ENCODE measurements at places on chromosomes 6 and 20. TPM values are rescaled to one million over a fixed set of nuclear protein-coding genes. Genes with fewer than 3 reads are reported as not detected.

- no peak overlapping the region for H3K4me3 ChIP-seq
- no peaks in the 10 kb centered on the region for H3K27me3 ChIP-seq
- no peak overlapping the region for H3K27ac ChIP-seq
- H3K4me1 ChIP-seq, result no peaks in the 10 kb centered on the region
These were observed 124.4 kb upstream of the KCNK16 start for GRCh38 chr6:39446909-39447308.

The ARHGAP40 gene
- 0.86 TPM for total RNA-seq

DNA sequence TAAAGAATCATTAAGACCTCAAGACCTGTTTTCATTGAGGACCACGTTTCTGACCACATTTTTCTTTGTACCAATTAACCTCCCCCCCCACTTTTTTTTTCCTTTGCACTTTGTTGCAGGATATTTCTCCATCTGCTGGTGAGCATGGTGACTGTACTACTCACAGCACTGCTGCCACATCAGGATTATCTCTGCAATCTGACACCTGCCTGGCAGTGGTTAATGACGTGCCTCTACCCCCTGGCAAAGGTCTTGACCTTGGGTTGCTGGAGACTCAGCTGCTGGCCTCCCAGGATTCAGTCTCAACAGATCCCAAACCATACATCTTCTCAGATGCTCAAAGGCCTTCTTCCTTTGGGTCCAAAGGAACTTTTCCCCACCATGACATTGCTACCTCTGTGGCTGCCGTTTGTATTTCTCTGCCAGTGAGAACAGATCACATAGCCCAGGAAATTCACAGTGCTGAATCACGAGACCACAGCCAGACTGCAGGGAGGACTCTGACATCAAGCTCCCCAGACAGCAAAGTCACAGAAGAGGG is 46.6 kb upstream of the EDN3 start:
- H3K4me1 ChIP-seq, result no peaks in the 10 kb centered on the region
- H3K27ac ChIP-seq, result no peak overlapping the region
- H3K36me3 ChIP-seq, result no peaks in the 10 kb centered on the region
- no peaks in the 10 kb centered on the region for H3K27me3 ChIP-seq
- no peak overlapping the region for H3K4me3 ChIP-seq

GRCh38 chr20:36093025-36093803 is 61.3 kb upstream of the EPB41L1 start:
- H3K27ac ChIP-seq, result no peak overlapping the region
- H3K27me3 ChIP-seq, result peaks cover 57% of the 10 kb centered on the region
- DNase-seq, result no peak
- peaks cover 3% of the 10 kb centered on the region for H3K36me3 ChIP-seq
- H3K4me3 ChIP-seq, result peak overlapping the region; percentile 38

DNA sequence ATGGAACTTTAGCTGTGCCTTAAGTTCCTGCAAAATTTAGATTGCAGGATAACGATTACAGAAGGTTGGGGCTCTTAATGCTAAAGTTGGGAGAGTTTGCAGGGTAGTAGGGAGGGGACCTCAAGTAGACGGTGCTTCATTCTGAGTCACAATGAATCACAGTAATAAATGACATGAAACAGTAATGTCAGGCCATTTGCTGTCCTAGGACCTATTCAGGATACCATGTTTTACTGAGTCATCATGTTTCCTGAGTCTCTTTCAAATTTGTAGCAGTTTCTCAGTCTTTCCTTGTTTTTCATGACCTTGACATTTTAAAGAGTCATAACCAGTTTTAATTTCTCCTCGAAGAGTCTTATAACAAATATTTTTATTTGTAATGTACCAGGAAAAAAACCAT is 406.9 kb upstream of the MAP3K7 start:
- H3K27me3 ChIP-seq, result no peaks in the 10 kb centered on the region
- DNase-seq, result no peak
- H3K27ac ChIP-seq, result no peak overlapping the region
- no peaks in the 10 kb centered on the region for H3K36me3 ChIP-seq
- no peaks in the 10 kb centered on the region for H3K4me1 ChIP-seq

The ADAT2 gene
- total RNA-seq, result 11.3 TPM

DNA sequence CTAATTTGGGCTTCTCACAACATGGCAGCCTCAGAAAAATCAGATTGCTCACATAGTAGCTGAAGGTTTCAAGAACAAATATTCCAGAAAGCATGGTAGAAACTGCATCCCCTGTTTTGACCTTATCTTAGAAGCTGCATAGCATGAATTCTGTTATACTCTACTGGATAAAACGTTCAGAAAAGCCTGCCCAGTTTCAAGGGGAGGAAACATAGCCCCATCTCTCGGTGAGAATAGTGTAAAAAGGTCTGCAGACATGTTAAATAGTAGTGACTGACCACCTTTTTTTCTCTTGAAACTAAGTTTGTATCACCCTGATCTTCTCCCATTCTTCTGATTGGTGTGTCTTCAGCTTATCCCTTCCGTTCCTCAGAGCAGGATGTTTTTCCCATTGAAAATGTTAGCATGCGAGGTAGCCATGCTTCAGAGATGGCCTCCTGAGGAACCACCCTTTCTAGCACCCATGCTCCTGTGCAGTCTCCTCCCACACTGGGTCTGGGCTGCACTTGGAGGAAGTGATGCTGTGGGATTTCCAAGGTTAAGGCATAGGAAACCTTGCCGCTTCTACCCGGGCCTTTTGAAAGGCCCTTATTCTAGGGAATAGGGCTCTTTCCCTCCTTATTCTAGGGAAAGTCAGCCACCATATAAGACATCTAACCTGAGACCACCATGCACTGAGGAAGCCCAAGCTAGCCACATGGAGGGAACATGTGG is 50.1 kb downstream of the MARCKS start:
- H3K4me1 ChIP-seq, result no peaks in the 10 kb centered on the region
- H3K36me3 ChIP-seq, result no peaks in the 10 kb centered on the region
- no peak for DNase-seq
- no peak overlapping the region for H3K4me3 ChIP-seq
- H3K27me3 ChIP-seq, result no peaks in the 10 kb centered on the region
- H3K27ac ChIP-seq, result no peak overlapping the region

DNA sequence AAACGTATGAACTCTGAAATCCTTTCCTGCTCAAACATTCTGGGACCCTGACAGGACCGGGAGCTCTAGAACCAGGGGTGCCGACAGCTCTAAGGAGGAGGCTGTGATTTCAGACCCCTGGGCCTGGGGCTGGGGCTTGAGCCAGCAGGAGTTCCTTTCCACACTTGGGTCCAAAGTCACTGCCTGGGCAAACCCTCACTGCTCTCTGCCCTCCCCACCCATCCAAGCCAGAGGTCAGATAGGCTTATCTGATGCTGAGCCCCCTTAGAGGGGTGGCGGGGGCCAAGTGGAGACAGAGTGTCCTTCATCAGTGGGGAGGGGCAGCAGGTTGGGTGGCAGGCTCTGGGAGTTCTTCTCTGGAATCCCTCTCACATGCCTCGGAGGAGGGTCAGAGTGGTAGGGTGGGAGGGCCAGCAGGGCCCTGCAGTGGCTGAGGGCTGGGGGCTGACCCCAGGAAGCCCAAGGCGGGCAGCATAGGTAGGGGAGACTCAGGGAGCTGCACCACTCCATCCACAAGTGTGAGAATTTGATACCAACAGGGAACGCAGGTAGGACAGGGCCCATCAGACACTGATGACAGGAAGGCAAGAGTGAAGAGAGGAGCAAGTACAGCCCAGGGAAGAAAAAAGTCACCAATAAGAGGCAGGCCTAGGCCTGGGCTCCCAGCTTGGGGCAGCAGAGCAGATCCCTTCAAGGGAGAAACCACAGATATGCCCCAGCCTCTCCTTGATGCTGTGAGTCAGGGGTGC is 121.0 kb downstream of the MRPL14 start:
- peaks cover 4% of the 10 kb centered on the region for H3K4me1 ChIP-seq
- no peak overlapping the region for H3K4me3 ChIP-seq
- H3K27me3 ChIP-seq, result no peaks in the 10 kb centered on the region
- DNase-seq, result no peak

The FBXO9 gene
- 58.8 TPM for total RNA-seq

The HTR1B gene
- 1.6 TPM for total RNA-seq

GRCh38 chr6:107284805-107285204 is 169.5 kb upstream of the BEND3 start:
- DNase-seq, result no peak
- H3K27me3 ChIP-seq, result no peaks in the 10 kb centered on the region
- no peak overlapping the region for H3K27ac ChIP-seq
- H3K4me3 ChIP-seq, result no peak overlapping the region
- H3K36me3 ChIP-seq, result no peaks in the 10 kb centered on the region

GRCh38 chr6:470051-470900 is 78.7 kb downstream of the IRF4 start:
- no peaks in the 10 kb centered on the region for H3K27me3 ChIP-seq
- H3K27ac ChIP-seq, result no peak overlapping the region
- H3K4me1 ChIP-seq, result no peaks in the 10 kb centered on the region
- H3K4me3 ChIP-seq, result no peak overlapping the region

DNA sequence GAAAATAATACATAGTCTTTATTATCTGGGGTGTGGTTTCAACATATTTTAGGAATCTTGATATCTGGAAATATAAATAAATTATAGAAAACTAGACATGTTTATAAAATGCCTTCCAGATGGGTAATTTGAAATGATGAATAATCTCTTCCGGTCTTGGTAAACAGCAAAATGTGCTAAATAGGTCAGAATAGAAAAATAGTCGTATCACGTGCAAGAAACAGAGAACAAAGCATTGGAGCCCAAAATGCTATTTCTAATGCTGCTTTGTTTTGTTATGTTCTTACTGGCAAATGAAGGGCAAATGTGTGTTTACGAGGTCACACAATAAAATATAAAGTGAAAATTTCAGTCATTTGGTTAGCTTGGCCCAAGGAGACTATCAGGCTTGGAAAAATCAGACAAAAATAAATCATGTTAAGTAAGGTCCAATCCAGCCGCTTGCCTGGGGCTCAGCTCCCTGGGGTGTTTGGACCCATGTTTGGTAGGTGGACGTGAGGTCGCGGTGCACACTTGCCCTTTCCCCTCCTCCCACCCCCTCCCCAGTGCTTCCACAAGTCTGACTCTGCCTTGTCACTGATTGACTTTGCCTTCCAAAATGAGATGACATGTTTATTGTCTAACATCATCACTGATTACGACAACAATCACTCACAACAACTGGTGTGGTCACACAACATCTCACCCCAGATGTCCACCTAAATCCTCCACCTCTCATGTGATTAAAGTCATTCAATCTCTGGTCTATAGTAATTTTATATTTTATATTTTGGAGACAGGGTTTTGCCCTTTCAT is 56.0 kb downstream of the RIN2 start:
- no peak overlapping the region for H3K4me3 ChIP-seq
- no peaks in the 10 kb centered on the region for H3K36me3 ChIP-seq
- no peak for DNase-seq
- no peak overlapping the region for H3K27ac ChIP-seq
- no peaks in the 10 kb centered on the region for H3K27me3 ChIP-seq
- peaks cover 3% of the 10 kb centered on the region for H3K4me1 ChIP-seq

The CD83 gene
- total RNA-seq, result 8.5 TPM

The REM1 gene
- not detected for total RNA-seq

The PPIL1 gene
- 86.5 TPM for total RNA-seq

DNA sequence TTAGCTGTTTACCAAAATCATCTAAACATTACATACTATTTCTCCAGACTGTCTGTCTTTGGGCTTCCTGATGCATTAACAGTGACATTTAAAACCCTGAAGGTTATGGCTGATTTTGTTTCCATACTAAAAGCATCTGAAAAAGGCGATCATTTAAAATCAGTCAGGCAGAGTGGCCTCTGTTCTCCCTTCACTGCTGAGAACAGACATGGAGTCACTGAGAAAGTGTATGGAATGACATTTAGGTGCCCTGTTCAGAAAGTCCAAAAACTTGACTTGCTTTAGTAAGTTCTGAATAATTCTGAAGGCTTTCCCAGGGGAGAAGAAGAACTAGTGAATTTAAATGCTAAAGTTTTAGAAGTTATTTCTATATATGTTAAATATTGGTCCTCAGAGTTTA is 83.0 kb downstream of the MAP7 start:
- H3K36me3 ChIP-seq, result no peaks in the 10 kb centered on the region
- no peaks in the 10 kb centered on the region for H3K27me3 ChIP-seq
- no peak overlapping the region for H3K27ac ChIP-seq
- H3K4me3 ChIP-seq, result no peak overlapping the region
- DNase-seq, result no peak
- peaks cover 8% of the 10 kb centered on the region for H3K4me1 ChIP-seq

- no peaks in the 10 kb centered on the region for H3K4me1 ChIP-seq
- no peak overlapping the region for H3K27ac ChIP-seq
- H3K27me3 ChIP-seq, result no peaks in the 10 kb centered on the region
- peaks cover 8% of the 10 kb centered on the region for H3K36me3 ChIP-seq
- no peak overlapping the region for H3K4me3 ChIP-seq
These were observed 10.2 kb downstream of the RPRD1B start for GRCh38 chr20:38043512-38044300.

- no peak for DNase-seq
- no peak overlapping the region for H3K27ac ChIP-seq
- no peaks in the 10 kb centered on the region for H3K36me3 ChIP-seq
- H3K4me1 ChIP-seq, result no peaks in the 10 kb centered on the region
- no peaks in the 10 kb centered on the region for H3K27me3 ChIP-seq
- no peak overlapping the region for H3K4me3 ChIP-seq
These were observed 67.6 kb downstream of the FYN start for GRCh38 chr6:111805511-111806164.

The BEND3 gene
- total RNA-seq, result 38.8 TPM

DNA sequence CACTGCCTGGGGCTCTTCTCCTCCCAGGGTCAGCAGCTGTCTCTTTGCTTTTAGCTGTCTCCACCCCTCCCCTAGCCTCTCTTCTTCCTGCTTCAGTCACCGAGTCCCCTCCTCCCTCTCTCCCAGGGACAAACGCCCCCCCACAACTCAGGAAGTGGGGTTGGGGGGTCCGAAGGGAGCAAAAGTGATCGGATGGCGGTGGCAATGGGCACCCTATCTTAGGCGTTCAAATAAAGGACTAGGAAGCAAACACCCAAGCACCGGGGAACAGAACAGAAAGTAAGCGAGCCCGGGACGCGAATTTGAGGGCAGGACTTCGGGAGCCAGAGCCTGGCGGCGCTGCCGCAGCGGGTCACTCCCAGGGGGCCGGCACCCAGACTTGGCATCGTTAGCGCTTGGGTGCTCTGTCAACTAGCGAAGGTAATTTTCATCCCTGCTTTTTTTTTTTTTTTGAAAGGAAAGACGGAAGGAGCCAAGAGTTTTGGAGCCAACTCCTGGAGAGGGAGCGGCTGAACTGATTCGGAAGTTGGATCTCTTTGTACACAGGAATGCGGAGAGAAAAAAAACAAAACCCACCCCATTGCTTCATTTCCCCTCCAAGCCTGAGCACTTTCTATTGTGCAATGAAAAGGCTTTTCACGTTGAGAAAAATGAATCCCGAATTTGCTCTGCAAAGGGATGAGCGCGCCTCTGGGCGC is 815 bp upstream of the ITPR3 start:
- no peaks in the 10 kb centered on the region for H3K27me3 ChIP-seq
- H3K36me3 ChIP-seq, result no peaks in the 10 kb centered on the region
- peaks cover 6% of the 10 kb centered on the region for H3K4me1 ChIP-seq
- DNase-seq, result no peak
- no peak overlapping the region for H3K27ac ChIP-seq

DNA sequence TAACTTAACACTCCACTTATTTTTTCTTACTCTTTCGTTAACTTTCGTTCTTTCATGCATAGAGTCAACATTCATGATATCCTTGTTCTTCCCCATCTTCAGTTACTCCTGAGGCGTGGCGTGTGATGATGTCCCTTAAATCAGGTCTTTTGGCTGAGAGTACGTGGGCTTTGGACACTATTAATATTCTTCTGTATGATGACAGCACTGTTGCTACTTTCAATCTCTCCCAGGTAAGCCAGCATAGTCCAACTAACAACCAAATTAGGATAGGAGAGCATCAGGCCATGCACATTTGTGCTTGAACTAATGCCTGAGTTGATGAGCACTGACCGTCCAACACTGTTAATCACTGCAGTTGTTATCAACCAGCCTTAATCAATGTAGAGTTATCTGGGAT is 119.6 kb downstream of the TMEM242 start:
- peaks cover 32% of the 10 kb centered on the region for H3K36me3 ChIP-seq
- no peak overlapping the region for H3K4me3 ChIP-seq
- DNase-seq, result no peak
- no peaks in the 10 kb centered on the region for H3K4me1 ChIP-seq
- H3K27me3 ChIP-seq, result no peaks in the 10 kb centered on the region
